ENCODE measurements at places on chromosomes 1 and 21.

DNA sequence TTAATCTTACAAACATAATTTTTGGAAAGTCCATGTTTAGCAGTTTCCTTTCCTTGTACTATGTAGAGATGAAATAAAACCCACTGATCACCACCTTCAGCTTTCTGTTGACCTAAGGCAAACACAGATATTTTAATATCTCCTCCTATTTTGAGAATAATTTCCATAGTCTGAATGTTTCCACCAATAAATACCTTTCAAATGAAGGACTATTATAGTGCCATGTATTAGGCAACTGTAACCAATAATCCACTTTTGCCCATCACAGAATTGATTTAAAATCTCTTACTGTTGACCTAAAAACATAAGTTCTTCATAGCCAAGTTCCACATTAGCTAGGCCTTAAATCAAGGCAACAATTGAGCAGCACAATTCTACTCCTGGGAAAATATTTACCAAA is 1.8 kb downstream of the CDC42BPA start:
- no peak for DNase-seq

DNA sequence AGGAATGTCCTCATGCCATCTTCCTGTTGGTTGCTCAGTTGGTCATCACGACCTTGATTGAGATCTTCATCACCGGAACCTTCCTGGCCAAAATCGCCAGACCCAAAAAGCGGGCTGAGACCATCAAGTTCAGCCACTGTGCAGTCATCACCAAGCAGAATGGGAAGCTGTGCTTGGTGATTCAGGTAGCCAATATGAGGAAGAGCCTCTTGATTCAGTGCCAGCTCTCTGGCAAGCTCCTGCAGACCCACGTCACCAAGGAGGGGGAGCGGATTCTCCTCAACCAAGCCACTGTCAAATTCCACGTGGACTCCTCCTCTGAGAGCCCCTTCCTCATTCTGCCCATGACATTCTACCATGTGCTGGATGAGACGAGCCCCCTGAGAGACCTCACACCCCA is 42.9 kb downstream of the KCNJ15 start:
- DNase-seq: no peak

- DNase-seq: no peak
Measured at GRCh38 chr1:219152751-219153150, 20.9 kb upstream of the LYPLAL1 start.

DNA sequence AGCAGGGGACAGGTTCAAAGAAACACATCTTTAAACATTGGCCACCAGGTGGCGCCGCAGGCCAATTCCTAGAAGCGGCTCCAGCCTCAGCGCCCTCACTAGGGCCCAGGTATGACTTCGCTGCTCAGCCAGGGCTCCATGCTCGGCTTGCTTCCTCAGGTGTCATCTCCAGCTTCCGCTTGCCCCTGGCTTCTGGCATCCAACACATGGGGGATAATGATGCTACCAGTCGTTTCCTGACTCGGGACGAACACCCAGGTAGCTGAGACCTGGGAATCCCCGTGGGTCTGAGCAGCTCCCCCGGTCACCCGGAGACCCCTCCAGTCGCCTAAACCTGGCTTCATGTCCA is 8.5 kb upstream of the MEX3A start:
- no peak for DNase-seq

- peak; percentile 38 for DNase-seq
Measured at GRCh38 chr1:237386362-237387143, 344.6 kb downstream of the RYR2 start.

DNA sequence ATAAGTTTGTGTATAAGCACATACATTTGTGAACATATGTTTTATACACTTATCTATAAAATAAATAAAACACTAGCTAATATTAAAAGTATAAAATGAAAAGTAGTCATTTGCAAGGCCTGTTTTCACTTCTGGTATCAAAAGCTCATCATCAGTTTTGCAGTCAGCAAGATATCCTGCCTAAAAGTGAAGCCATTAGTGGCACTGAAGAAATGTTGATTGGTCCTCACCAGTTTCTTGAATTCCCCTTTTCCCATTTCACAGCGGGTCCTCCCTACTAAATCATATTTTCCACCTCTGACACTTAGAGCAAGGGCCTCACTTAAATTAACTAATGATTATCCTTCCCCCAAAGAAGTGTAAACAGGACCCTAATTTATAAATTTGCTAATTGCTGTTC is 6.7 kb downstream of the TBX15 start:
- DNase-seq: no peak

GRCh38 chr1:155691992-155692528 is 3.2 kb downstream of the DAP3 start:
- DNase-seq: no peak

DNA sequence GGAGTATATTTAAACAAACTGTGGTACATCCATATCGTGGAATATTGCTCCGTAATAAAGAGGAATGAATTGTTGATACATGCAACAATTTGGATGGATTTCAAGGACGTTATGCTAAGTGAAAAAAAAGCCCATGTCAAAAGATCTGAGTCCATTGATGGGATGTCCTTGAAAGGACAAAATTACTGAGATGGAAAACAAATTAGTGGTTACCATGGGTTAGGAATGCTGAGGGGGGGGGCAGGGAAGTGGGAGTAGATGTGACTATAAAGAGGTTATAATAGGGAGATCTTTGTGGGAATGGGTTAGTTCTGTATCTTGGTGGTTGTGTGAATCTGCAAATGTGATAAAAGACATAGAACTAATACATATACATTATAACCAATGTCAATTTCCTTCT is 409.3 kb downstream of the SRGAP2C start:
- no peak for DNase-seq

GRCh38 chr1:943545-944340 is 15.3 kb downstream of the NOC2L start:
- DNase-seq: no peak

GRCh38 chr1:224540535-224540934 is 75.6 kb upstream of the CNIH3 start:
- DNase-seq: no peak

DNA sequence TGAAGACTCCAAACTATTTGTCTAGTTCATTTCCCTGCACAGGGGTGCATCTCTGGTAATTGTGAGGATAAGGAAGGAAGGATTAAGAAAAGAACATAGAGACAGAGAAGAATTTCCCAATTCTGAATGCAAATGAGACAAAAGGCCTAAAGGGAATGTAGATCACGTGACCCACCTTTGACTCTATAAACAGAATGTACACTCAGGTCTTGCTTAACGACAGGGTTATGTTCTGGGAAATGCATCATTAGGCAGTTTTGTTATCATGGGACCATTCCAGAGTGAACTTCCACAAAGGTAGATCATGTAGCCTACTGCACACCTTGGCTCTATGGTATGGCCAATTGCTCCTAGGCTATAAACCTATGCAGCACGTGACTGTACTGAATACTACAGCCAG is 252.3 kb upstream of the ZP4 start:
- no peak for DNase-seq

DNA sequence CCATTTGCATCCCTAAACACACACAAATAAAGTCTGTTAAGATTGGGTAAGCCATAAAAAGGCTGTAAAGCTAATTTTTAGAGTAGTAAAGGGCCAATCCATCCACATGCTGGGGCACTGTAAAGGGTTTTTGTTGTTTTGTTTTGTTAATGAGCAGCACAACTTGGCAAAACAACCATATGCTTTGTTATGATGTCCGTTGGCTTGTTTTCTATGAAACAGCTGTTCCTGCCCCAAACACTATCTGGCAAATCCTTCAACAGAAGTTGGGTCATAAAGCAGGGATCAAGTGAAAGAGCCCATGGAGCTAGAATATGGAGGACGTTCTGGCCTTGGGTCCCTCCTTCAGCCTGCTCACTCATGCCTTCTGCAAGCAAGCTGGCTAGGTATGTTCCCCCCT is 183.6 kb downstream of the APP start:
- DNase-seq: no peak

- no peak for DNase-seq
Measured at GRCh38 chr21:25402134-25402961, 204.9 kb downstream of the MRPL39 start.

DNA sequence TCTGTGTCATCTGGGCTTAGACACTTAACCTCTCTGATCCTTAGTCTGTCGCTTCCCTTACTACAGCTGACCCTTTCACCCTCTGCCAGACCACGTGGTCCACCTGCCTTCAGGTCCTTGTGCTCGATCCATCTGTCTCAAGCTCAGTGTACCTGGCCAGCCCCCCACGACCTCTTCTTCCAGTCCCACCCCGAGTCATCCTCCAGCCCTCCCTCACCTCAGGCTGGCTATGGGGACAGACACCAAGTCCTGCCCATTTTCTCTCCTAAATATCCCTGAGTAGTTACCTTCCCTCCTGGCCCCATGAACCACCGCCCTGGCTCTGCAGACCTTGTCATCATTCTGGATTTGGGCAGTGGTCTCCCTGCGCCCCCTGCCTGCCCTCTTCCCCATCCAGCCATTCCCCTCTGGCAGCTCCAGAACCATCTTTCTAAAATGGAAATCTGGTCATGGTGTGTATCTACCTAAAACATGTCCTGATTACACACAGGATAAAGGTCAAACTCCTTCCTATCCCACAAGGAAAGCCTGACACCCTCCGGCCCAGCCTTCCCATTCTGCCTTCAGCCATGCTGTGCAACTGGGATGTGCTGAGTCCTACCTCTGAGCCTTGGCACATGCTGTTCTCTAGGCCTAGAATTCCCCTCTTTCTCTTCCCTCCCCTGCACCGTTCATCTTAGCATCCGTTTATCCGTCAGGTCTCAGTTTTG is 107.6 kb downstream of the EPHB2 start:
- no peak for DNase-seq

DNA sequence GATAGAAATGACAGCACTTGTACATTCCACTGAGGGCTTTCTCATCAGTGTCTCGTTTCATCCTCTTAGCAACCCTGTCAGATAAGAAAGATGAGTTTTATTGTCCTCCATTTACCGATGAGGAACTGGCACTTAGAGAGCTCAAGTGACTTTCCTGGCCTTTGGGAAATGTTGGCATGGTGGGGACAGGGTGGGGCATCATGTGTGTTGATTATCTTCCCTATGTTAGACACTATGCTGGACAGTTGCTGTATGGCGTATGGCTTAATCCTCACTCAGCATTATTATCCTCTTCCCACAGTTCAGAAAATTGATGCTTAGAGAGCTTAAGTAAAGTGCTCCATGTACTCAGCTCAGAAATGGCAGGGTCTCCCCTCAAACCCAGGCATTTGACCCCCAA is 163.2 kb downstream of the CAMTA1 start:
- DNase-seq: no peak

DNA sequence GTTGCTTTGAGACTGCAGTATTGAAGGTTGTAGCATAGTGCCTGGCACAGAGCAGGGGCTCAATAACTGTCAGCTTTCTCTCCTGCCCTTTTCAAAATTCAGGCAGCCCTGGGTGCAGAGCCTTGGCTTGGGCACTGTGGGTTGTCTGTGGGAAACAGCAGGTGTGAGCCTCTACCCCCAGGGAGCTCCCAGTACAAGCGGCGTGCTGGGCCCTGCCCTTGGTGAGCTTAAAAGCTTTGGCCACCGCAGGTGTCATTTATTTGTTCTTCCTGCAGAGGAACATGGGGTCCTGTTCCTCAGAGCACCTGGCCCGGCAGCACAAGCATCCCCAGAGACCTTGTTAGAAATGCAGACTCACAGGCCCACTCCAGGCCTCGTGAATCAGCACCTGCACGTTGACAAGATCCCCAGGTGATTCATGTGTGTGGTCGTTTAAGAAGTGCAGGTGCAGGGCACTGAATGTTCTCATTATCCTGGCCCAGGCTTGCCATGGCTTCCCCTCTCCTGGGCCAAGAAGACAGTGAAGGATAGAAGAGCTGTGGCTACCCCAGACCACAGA is 29.9 kb upstream of the IGSF21 start:
- no peak for DNase-seq

DNA sequence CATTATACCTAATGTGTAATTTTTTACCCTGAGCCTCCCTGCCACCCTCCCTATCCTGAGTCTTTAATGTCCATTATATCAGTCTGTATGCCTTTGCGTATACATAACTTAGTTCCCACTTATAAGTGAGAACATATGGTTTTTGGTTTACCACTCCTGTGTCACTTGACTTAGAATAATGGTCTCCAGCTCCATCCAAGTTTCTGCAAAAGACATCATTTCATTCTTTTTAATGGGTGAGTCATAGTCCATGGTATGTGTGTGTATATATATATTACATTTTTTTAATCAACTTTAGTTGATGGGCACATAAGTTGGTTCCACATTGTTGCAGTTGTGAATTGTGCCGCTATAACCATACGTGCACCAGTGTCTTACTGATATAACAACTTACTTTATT is 477.1 kb upstream of the NEGR1 start:
- no peak for DNase-seq

- no peak for DNase-seq
Measured at GRCh38 chr1:59072583-59072947, 224.3 kb upstream of the FGGY start.

DNA sequence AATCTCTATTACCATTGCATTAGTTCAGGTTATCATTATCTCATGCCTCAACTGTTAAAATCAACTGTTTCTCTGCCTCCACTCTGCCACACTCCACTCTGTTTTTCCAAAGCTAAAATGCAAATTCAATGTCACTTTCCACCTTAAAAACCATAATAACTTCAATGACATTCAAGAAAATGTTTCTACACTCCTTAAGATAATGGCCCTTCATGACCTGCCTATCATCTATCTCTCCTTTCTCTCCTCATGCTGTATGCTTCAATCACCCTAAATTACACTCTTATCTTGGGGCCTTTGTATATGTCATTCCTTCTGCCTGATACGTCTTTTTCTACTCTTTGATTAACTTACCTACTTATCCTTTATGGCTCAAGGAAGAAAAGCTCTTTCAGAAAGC is 296.0 kb downstream of the LRRC7 start:
- no peak for DNase-seq

DNA sequence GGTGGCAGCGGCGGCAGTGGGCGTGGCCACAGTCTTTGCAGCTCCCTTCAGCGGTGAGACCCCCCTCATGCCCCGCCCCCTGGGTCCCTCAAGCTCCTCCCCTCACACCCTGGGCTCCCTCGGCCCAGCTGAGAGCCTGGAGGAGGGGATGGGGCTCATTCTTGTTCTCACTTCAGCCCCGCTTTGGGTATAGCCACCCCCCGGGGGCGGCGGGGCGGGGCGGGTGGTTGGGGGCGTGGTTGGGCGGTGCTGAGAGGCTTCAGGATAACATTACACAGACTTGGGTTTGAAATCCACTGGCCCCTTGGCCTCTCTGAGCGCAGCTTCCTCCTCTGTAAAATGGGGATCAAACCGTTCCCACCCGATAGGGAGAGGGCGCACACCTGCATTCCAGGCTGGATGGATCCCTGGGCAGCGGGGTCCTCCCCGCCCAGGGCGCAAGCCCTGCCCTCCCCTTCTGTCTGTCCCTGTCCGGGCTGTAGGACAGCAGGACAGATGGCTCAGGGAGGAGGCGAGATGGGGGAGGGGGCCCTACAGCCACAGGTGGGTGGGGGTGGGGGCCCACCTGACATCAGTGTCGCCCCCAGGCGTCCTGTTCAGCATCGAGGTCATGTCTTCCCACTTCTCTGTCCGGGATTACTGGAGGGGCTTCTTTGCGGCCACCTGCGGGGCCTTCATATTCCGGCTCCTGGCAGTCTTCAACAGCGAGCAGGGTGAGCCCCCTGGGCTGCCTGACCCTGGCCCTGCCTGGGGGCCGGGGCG is 5.1 kb downstream of the CLCNKA start:
- no peak for DNase-seq

Data from Panc1 (cell line).